Inflammatory macrophage treated with lipopolysaccharide for 4 hours (primary cell): ENCODE measurements at places on chromosomes 4 and X.
A peak's percentile ranks its signal among the peaks of the same experiment; 100 is the strongest.

- DNase-seq = no peak
Observed at GRCh38 chr4:41396214-41396613, 139.5 kb downstream of the UCHL1 start.

- peak; percentile 46 for DNase-seq
Observed at GRCh38 chr4:99885063-99885664, 9.1 kb downstream of the LAMTOR3 start.

GRCh38 chr4:101938836-101939235 is 148.3 kb downstream of the BANK1 start:
- DNase-seq = no peak

DNA sequence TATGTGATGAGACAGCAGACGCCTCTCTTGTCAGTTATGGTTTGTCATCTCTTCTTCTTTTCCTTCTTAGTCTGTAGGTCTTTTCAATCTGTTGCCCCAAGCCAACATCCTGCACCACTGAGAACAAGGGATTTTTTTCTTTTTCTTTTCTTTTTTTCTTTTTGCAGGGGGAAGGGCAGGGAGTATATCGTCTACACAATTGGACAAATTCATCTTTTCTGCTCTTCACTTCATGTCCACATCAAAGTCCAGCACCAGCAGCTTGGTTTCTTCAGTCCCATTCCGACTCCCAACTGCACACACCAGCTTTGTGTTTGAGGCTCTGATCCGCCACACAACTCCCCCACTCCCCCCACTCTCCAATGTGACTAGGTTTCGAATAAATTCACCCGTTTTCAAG is 213.2 kb downstream of the FBXW7 start:
- no peak for DNase-seq

- no peak for DNase-seq
Observed at GRCh38 chr4:171721937-171722336, 91.3 kb upstream of the GALNTL6 start.

DNA sequence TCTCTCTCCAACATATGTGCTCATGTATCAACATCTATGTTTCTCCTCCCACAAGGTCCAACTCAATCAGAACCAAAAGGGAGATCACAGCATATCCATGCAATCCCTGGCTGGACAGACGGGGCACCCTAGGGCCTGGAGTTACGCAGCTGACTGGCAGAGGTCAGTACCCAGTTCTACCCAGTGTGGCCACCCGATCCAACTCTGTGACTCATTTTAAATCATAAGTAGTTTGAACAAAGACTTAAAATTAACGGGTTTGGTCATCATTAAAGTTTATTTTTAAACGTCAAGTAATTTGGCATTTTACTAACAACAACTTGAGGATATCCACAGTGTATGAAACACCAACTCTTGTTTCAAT is 59.5 kb downstream of the APBB2 start:
- DNase-seq = no peak

DNA sequence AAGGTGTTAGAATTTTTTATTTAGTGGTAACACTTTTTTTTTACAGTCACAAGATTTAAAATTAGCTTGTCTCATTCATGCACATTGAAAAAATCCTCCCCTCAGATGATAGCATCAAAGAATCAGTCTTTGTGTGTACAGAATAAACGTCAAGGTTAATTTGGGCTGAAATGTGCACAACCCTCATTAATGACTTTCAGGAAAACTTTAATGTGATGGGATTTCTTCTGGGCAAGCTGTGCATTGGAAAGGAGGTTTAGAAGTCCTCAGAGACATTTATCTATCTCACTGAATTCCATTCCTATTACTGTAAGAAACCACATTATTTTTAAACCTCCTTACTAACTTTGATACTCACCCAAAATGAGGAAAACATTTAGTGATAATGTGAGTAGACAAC is 88.2 kb upstream of the TECRL start:
- DNase-seq = no peak

DNA sequence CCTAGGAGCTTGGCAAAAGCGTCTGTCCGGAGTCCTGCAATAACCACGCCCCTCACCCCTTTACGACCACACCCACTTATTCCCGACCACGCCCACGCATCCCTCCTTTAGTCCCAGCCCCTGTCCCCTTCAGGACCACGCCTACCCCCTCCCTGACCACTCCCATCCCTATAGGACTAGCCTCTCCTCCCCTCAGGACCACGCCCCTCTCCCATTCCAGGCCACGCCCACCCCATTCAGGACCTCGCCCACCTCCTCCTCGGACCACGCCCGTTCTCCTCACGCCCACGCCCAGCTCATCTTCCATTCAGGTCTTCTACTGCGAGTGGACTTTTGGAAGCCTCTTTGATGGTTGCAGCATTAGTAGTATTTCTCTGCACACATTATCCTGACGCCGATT is 131.2 kb upstream of the STX18 start:
- no peak for DNase-seq

DNA sequence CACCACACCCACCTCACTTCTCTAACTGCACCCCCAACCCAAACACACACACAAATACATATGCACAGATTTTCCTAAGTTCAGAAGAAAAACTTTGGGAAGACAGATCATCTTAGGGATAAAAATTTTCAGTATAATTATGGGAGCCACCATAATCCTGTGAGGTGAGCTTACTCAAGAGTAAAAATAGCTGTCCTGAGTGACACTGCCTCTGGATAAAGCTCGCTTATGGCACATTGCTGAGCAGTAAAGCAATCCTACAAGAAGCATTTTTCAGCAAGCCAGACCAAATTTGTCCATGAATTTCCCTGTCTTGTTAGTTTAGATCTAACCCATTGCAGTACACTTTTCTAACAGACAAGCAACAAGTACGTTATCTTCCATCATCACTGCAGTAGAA is 83.8 kb downstream of the INPP4B start:
- DNase-seq = no peak

DNA sequence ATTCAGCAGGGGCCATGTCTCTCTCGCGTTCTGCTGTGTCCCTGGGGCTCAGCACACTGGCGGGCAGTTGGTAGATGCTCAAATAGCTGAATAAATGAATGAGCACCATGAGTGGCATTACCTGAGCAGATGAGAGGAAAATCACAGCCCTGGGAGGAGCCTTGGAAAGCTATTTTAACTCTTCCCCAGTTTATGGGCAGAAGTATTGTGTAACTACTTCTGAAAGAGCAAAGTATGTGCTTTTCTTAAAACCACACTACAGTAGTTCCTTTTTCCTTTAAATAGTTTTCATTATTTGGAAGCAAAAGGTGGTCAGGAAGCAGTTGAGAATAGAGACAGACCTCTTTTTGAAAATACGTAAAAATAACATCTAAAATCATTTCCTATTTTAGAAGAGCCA is 3.0 kb upstream of the PLAC1 start:
- peak; percentile 8 for DNase-seq

GRCh38 chrX:7179446-7179845 is 31.5 kb upstream of the PUDP start:
- no peak for DNase-seq

GRCh38 chr4:56698329-56698728 is 17.2 kb upstream of the HOPX start:
- no peak for DNase-seq

- DNase-seq = no peak
Observed at GRCh38 chrX:118164138-118164537, 47.5 kb upstream of the KLHL13 start.

DNA sequence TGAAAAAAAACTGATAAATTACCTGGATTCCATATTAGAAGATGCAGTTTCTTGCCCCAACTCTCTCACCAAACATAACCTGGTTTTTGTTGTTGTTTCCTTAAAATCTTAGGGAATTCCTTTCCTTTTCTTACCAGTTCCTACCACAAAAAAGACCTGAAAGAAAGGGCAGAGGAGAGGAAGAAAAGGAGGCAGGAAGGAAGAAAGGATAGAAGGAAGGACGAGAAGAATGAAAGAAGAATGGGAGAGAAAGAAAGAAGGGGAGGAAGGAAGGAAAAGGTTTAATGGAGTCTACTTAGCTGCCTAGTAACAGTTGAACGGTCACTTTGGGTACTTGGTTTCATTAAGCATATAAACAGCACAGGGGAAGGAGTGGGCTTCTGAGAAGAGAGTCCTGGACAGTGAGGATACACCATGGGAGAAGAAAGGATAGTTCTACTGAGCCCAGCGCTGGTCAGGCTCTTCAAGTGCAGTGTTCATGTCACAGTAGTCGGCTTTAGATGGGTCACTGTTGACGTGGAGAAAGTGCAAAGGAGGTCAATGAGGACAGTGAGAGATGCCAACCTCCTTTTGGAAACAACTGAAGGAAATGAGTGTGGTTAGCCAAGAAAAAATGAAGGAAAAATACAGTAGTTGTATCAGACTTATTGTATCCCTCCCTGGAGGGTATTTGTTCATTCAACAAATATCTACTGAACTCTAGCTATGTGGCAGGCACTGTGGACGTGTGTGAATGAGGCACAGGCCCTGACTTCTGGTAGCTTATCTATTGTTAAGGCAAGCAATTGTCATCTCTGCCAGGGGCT is 1.1 kb upstream of the CHIC2 start:
- no peak for DNase-seq

GRCh38 chr4:15469402-15470127 is at the start of gene CC2D2A:
TSS of gene CC2D2A (plus strand) at chr4:15469882. CDS start at chr4:15475933, 6,051 bp downstream.
- peak; percentile 16 for DNase-seq

DNA sequence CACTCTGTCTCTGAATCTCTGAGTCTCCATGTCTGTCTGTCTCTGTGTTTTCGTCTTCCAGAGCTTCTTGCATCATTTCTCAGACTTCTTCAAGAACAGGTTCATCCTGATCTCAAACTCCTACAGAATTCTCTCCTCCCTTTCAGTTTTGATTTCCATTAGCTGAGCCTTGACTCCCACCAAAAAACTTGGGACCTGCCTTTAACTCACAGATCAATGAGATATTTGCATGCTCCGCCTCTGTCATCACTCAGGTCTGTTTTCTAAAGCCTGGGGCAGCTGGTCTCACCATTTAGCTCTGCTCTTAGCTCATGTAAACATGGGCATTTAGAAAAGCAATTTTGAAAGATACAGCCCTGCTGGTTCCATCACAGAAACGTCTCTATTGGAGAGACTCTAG is 8.6 kb downstream of the DAPP1 start:
- no peak for DNase-seq

GRCh38 chrX:101176439-101176838 is 43.1 kb upstream of the DRP2 start:
- no peak for DNase-seq

DNA sequence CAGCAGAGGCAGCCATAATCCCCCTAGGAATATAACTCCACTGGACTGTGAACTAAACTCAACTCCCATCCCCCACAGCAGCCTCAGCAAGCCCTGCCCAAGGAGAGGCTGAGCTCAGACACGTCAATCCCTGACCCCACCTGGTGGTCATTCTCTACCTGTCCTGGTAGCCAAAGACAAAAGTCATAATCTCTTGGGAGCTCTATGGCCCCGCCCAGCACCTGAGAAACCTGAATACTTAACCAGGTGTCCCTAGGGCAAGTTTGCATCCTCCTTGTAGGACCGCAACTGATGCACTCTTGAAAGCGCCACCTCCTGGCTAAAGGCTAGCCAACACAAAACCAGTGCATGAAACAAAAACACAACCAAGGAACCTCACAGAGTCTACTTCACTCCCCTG is 18.4 kb downstream of the CT47B1 start:
- DNase-seq = no peak
